ENCODE measurements at places on chromosomes 7 and 10.

DNA sequence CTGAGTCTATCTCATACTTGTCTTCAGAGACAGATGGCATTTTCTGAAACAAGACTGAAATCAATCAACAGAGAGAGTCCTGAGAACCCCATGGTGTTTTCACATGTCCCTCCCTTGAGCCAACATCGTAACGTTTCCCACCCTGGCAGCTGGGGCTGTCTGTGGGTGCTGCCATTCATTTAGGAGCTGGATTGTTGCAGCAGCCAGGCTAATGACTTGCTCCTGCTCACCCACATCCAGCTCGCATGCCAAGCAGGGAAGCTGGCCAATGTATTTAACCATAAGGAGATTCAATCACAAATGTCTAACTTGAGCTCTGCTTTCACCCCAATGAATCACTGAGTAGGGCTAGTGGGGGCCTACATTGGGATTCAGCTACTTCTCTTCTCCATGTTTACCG lies 146.1 kb downstream of the ADRA2A start:
- DNase-seq = no peak

DNA sequence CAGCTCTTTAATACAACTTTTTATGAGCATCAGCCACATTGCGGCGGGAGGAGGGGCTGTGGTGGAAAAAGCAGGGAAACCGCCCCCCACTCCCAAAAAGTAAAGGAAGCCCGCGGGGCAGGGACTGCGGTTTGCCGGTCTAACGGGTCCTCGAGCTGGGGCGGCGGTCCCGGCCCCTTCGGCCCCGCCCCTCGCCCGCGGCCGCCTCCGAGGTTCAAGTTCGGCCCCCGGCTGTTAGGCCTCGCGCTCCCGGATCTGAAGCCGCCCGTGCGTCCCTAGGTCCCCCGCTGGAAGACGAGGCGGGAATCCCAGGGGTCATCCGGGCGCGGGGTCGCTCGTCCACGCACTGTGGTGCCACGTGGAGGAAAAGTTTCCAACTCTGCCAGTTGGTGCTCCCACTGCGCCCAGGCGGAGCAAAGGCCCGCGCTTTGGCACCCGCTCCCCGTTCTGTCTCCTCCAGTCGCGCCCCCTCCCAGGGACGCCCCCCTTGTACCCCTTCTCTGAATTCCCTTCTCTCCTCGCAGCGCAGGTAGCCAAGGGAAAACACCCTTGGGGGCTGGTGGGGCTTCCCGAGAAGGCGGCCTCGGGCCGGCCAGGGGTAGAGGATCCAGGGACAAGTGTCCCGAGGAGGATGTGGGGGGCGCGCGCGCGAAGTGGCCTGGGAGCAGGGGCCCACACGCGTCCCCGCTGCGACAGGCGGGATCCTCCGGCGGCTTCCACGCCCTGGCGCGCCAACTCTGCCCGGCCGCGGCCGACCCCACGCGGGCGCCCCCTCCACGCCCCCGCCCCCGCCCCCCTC lies 798 bp upstream of the AUTS2 start:
- no peak for DNase-seq

- DNase-seq = no peak
Observed at GRCh38 chr10:78563314-78563713, 505.5 kb upstream of the ZMIZ1 start.

DNA sequence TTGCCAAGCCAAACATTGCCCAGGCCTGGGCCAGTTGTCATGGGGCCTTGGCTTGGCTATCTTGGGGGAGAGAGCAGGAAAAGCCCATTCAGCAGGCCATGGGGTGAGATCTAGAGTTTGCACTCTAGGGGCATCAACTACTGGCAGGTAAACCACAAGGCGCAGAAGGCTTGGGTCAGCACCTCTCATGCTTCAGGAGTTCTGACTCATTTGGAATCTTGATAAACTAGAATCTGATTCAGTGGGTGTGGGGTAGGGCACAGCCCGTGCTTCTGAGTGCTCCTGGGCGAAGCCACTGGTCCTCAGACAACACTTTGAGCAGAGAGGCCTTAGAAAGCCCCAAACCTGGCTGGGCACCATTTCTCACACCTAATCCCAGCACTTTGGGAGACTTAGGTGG lies 81.1 kb downstream of the RGS10 start:
- DNase-seq = no peak

DNA sequence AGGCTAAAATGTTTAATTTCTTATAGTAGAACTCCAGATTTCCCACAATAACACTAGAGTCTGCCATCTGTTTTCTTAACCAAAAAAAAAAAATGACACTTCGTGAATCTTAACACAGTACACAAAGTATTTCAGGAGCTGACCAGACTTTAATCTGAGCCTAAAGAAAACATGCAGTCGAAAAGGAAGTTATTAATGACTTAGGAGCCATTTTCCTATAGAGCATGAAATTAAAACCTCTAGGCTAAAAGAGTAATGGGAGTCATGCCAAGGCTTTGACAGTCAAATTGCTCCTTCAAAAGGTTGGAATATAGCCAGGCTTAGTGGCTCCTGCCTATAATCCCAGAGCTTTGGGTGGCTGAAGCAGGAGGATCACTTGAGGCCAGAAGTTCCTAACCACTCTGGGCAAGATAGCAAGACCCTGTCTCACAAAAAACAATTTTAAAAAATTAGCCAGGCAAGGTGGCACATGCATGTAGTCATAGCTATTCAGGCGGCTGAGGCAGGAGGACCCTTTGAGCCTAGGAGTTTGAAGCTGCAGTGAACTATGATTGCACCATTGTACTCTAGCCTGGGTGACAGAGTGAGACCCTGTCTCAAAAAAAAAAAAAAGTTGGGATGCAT lies 13.6 kb downstream of the MICU1 start:
- no peak for DNase-seq

Measured in activated T-helper 1 cell treated with anti-CD3 and anti-CD28 coated beads, Interleukin-12 subunit alpha, Interleukin-12 subunit beta, Interleukin-2, Interleukin-4 antibody, amounts not matched to agents 30 ng/mL and 10 ng/mL and 1 ng/mL, durations not matched to agents 14 hours and 24 hours and 36 hours (primary cell).